ENCODE measurements at places on chromosomes 16 and 17. TPM values are rescaled to one million over a fixed set of nuclear protein-coding genes. Genes with fewer than 3 reads are reported as not detected.

DNA sequence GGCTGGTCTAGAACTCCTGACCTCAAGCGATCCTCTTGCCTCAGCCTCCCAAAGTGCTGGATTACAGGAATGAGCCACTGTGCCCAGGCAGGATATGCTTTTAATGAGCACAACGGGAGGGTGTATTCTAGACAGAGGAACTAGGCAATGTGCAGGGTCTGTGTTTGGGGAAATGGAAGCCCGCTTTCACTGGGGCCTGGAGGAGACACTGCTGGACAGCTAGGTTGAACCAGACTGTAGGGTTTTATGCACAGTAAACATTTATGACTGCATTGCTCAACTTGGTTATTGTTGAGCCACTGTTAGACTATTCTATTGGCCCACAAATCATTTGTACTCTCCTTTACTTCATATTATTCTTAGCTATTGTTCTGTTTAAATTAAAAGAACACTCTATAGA is 10.2 kb upstream of the SIAH1 start:
- no peak for DNase-seq

- no peak for DNase-seq
Observed at GRCh38 chr17:51355441-51356410, 95.4 kb downstream of the UTP18 start.

DNA sequence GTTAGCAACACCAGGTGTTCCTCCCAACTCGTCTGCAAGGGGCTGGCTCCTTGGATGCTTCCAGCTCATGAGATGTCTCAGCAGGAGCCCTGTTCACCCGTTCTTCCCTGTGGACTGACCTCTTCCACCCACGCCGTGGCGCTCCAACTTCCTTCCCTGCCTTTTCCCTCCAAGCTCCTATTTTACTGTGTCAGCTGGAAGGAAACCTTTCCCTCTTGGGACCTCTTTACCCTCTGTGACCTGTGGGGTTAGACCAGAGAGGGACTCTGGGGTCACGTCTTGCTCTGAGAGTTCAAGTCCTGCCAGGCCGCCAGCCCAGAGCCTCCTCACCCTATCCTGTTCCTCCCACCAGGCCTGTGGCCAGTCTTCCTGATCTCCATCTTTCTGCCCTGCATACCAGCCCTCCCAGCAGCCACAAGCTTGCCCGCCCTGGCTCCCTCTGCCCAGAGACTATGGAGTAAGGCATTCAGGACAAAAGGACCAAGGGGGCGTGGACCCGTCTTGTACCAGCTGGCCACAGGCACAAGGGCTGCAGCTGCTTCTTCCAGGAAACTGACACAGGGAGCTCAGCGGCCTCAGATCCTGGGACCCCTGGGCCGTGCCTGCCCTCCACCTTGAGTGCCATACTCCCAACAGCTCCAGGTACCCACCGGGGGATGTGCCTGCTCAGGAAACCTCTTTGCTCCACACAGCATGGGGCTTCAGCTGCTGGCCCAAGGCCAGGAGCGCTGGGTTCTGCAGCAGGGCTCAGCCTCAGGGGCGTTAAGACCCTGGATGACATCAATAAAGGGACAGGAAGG is 3.0 kb downstream of the PAQR4 start:
- DNase-seq: no peak

DNA sequence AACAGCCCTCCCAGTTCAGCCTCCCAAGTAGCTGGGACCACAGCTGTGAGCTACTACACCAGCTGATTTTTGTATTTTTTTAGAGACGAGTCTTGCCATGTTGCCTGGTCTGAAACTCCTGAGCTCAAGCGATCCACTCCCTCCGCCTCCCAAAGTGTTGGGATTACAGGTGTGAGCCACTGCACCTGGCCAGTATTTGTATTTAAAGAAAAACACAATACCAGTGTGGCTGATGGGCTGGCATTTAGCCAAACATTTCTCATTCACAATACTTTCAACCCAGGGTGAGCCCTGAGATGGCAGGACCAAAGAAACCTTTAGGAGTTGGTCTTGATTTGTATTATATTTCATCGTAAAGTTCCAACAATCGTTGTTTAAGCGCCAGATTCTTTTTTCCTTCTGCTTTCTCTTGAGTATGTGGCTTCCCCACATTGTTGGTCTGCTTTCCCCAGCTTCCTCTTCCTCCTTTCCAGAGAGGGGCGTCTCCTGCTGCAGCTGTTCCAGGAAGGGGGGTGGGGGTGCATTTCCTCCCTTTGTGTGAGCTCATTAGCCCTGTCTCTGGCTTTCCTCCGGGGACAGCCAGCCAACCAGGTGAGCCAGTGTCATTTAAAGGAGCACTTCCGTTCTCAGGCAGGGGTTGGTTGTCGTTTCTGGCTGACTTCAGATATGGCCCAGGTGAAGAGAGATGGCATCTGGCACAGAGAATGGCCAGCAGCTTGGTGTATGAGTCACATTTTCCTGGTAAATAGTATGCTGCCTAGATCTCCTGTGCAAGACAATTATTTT is 79.9 kb downstream of the GPRC5B start:
- DNase-seq: no peak

DNA sequence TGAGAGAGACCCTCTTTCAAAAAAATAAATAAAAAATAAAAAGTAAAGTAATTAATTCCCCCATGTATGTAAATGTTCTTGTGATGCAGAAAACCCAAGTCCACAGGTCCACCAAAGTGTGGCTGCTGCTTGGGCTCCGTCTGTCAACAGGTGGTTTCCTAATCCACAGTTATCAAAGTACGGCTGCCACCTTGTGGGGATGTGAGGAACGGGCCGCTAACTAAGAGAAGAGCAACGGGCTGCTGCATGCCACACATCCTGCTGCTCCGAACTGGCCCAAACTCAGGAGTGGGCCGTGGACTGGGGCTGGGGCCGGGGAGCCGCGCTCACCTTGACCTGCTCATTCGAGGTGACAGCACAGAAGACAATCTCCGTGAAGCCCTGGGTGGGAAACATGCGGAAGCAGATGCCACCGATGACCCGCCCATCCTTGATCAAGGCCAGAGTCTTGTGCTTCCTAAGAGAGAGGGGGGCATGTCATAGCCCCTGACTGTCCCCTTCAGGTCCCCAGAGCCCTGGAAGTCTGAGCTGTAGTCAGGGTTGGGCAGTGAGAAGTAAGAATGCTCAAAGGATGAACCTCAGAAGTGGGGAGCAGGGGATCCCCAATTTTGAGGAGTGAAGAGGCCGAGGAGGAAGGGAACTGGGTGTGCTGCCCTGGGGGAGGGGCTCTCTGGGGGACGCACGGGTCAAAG is 4.3 kb downstream of the KAT2A start:
- DNase-seq: peak; percentile 98

DNA sequence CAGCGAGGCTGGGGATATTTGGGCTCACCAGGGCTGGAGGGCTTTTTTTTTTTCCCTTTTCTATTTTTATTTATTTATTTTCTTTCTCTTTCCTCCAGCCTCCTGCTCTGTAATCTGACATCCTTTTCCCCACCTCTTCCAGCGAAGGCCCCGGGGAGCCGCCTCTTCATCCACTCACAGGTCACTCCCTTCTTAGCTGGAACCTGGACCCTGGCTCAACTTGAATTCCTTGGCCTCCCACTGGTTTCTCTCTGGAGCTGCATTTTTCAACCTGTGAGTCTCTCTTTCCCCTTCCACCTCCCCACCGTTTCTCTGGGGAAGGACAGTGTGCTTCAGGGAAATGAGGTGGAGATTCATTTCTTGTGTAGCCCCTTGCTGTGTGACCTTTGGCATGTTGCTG is 82.0 kb downstream of the MRM1 start:
- DNase-seq: no peak

LGALS9B gene
- total RNA-seq: not detected
